Neural crest cell (in vitro differentiated cells): ENCODE measurements at places on chromosomes 11 and 22. TPM values are rescaled to one million over a fixed set of nuclear protein-coding genes. Genes with fewer than 3 reads are reported as not detected.

The POLA2 gene
- 63.7 and 66.9 TPM in 2 replicates for total RNA-seq

- DNase-seq, result no peak
- no peaks in the 10 kb centered on the region for H3K36me3 ChIP-seq
- H3K4me1 ChIP-seq, result no peaks in the 10 kb centered on the region
- no peak overlapping the region for H3K4me3 ChIP-seq
Measured at GRCh38 chr11:38648604-38649003, 2050.6 kb upstream of the RAG2 start.

DNA sequence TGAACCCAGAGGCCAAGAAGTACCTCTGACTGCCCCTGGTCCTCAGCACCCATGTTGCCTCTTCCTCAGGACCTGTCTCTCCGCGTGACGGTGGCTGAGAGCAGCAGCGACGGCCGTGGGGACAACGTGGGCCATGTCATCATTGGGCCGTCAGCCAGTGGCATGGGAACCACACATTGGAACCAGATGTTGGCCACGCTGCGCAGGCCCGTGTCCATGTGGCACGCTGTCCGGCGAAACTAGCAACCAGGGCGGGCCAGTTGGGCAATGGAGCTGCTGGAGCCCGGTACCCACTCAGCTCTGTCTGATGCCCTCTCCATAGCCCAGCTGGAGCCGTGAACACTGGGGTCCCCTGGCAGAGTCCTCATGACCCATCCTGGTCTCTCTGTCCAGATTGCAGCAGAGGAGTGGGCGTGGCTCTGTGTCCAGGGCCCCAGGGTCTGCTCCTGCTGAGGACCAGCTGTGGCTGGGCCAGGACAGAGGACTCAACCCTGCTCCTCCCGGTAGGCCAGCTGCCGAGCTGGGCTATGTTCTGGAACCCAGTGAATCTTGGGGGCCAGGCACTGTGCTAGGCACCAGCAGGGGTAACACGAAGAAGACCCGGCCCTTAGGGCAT, 8.0 kb upstream of the RHOD start:
- H3K27me3 ChIP-seq, result no peaks in the 10 kb centered on the region
- no peak for DNase-seq
- no peaks in the 10 kb centered on the region for H3K36me3 ChIP-seq
- H3K4me3 ChIP-seq, result no peak overlapping the region
- H3K27ac ChIP-seq, result no peak overlapping the region

The PHETA2 gene
- 1.3 and 1.5 TPM in 2 replicates for total RNA-seq

DNA sequence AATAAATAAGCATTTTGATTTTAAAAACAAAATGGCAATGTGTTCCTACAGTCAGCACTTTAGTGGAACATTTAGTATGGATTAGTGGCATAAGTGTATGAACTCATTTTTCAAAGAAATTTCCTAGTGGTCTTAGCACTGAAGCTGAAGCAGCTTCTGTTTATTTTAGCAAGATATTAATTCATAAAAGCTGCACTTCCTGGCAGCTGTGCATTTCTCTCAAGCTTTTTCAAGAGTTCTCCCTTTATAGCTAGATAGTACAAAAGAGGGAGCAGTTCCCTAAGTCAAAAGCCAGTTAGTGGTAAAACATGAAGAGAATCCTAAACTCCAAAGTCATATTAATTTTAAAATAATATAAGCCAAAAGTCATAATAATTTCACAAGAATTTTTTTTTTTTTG, 1036.0 kb upstream of the CCDC90B start:
- peaks cover 4% of the 10 kb centered on the region for H3K4me1 ChIP-seq
- H3K4me3 ChIP-seq, result no peak overlapping the region
- no peaks in the 10 kb centered on the region for H3K27me3 ChIP-seq

- no peaks in the 10 kb centered on the region for H3K36me3 ChIP-seq
- peak overlapping the region; percentile 67 for H3K4me3 ChIP-seq
- H3K27me3 ChIP-seq, result peaks cover 72% of the 10 kb centered on the region
- peaks cover 4% of the 10 kb centered on the region for H3K4me1 ChIP-seq
Measured at GRCh38 chr11:2267851-2268728, 2.3 kb downstream of the ASCL2 start.

DNA sequence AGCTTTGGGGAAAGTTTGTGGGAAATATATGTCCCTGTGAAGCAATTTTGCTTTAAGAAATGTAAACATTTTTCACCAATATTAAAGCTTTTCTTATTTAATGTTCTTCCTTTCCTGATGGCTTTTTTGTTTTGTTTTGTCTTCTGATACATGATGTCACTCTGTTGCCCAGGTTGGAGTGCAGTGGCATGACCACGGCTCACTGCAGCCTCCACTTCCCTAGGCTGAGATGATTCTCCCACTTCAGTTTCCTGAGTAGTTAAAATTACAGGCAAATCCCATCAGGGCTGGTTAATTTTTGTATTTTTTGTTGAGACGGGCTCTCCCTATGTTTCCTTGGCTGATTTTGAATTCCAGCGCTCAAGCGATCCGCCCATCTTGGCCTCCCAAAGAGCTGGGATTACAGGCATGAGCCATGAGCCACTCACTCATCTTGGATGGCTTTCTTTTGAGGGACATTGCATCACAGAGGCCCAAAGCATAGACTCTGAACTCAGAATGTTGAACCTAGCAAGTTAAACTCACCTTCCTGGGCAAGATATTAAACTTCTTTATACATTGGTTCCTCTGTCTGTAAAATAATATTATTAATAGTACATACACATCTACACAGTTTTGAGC, 651 bp upstream of the CARD16 start:
- no peaks in the 10 kb centered on the region for H3K4me1 ChIP-seq
- no peak overlapping the region for H3K4me3 ChIP-seq
- H3K27ac ChIP-seq, result no peak overlapping the region
